ENCODE measurements at places on chromosomes 1 and 21.

- no peak for DNase-seq
These were observed 23.0 kb upstream of the DMBX1 start for GRCh38 chr1:46466477-46467182.

- no peak for DNase-seq
These were observed 35.0 kb upstream of the VWA5B1 start for GRCh38 chr1:20255666-20256065.

DNA sequence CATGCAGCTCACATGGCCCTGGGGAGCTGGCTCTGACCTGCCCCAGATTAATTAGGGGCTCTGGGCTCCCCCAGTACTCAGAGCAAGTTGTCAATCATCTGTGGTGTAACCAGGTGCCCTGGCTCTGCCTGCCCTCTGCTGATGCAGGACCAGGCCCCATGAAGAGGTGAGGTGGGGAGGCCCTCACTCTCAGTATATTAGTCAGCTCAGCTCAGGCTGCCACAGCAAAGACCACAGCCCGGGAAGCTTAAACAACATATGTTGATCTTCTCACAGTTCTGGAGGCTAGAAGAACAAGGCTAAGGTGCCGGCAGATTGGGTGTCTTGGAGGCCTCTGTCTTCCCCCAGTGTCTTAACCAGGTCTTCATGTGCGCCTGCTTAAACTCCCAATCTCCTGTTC lies 66.5 kb downstream of the FCRL5 start:
- no peak for DNase-seq

- DNase-seq = no peak
These were observed 99.4 kb downstream of the VAV3 start for GRCh38 chr1:107865627-107866026.

DNA sequence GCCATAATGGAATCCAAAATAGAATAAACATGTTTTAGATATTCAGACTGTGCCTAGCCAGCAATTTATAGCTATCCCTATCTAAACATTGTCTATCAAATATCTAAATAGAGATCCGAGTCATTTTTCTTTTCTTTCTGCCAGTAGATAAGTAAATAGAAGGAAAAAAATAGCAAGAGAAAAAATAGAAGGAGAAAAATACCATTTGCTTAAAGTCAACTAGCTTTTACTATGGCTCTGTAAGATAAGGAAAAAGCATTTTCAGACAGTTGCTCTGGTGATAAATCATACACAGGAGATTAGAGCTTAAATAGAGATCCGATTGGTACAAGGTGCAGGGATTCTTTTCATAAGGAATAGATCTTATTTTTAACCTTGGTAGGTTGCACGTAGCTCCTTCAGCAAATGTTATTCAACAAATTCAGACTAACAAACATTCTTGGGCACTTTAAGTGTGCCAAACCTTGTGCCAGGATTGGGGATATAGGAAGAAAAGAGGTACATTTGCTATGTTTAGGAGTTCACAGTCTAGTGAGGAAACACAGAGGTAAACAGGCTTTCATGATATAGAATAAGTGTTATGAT lies 70.1 kb upstream of the CCDC190 start:
- DNase-seq = no peak

DNA sequence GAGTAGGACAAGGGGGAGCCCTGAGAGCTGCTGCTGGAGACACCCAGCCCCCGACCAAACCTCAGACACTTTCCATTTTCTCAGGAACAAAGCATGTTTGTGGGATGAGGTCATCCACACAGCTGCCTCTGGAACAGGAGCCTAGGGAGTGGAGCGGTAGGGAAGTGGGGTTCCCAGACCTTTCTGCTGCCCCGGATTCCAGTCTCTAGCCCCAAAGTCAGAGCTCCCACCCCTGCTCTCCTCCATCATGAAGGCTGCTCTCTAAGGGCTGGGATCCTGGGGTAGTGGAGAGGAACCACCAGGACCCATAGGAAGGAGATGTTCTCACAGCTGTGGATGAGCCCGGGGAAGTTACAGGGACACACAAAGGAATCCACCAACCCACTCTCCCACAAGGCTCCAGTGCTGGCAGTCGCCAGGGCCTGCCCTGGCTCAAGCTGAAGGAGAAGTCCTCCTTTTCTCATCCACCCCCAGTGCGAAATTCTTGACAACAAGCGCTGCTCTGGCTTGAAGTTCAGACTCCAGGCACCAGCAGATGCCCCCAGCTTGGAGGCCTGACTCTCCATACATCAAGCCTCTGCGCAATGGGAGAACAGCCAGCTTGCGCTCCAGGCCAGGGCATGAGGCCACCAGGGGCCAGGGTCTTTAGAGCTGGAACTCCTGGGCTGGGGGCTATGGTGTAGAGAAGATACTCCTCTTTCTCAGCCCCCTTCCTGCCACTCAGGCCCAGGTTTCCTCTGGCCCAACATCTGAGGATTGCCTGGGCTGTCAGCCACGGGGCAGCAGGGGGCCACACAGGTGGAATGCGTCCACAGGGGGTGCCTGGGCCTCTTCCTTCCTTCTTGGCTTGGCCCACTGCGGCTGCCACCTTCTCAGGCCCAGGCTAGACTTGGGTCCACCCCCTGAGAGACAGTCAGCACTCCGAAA lies 4.5 kb downstream of the FHL3 start:
- no peak for DNase-seq

GRCh38 chr1:175702079-175702795 lies 41.2 kb downstream of the TNR start:
- no peak for DNase-seq

GRCh38 chr1:29786791-29787732 lies 550.7 kb downstream of the PTPRU start:
- DNase-seq = no peak

GRCh38 chr1:245397771-245398170 lies 243.0 kb downstream of the KIF26B start:
- no peak for DNase-seq

GRCh38 chr1:110312188-110313121 lies 26.7 kb upstream of the RBM15 start:
- peak; percentile 42 for DNase-seq

GRCh38 chr1:178052650-178053461 lies 41.0 kb upstream of the RASAL2 start:
- no peak for DNase-seq

DNA sequence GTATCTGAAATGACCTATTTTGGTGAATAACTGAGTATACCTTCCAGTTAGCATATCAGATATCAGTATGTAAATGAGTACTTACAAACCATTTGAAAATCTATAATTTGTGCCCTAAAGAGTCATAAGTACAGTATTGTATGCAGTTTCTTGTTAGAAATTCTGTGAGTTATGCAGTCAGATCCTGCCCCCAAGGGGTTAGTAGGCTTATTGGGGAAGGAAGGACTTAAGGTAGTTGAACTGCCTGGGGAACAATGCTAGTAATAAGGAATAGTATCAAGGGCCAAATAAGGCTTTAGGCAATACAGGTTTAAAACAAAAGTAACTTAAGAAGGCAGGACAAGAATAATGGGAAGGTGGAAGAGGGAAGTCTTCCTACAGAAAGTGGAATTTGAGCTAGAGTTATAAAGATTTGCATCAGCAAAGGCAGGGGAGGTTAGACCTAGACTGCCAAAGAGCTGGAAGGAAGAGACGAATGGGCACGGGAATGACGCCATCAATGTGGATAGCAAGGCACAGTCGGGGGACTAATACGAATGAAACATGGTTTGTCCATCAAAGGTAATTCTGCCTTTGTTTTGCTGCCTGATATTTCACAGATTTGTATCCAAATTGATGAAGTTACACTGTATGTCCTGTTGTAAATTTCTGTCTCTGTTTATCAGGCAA lies 182.9 kb upstream of the DPYD start:
- DNase-seq = no peak

GRCh38 chr1:180933141-180933540 lies 20.4 kb downstream of the KIAA1614 start:
- DNase-seq = no peak
